ENCODE measurements at places on chromosomes 1 and 21. TPM values are rescaled to one million over a fixed set of nuclear protein-coding genes. Genes with fewer than 3 reads are reported as not detected.

- no peaks in the 10 kb centered on the region for H3K36me3 ChIP-seq
- H3K4me3 ChIP-seq = no peak overlapping the region
- peaks cover 6% of the 10 kb centered on the region for H3K4me1 ChIP-seq
- no peak for DNase-seq
- no peak overlapping the region for H3K27ac ChIP-seq
These were observed 27.4 kb downstream of the CDCA8 start for GRCh38 chr1:37719572-37720195.

DNA sequence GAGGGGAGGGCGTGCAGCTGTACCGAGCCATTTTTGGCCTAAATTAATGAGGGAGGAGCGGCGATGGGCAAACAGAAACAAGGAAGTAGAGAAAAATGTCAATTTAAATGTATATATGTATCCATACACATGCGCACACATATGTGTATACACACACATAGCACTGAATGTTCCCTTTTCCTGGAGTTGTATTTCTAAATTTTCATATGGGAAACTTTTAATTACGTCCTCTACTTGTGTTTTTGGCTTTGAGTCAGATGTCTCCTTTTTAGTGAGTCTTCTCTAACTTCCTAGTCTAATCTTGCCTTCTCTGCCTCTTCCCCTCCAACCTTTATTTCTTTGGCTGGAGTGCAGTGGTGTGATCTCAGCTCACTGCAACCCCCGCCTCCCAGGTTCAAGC is 15.4 kb upstream of the CYYR1 start:
- H3K4me1 ChIP-seq = peaks cover 12% of the 10 kb centered on the region
- H3K4me3 ChIP-seq = no peak overlapping the region
- H3K27ac ChIP-seq = no peak overlapping the region
- no peaks in the 10 kb centered on the region for H3K27me3 ChIP-seq
- DNase-seq = no peak

DNA sequence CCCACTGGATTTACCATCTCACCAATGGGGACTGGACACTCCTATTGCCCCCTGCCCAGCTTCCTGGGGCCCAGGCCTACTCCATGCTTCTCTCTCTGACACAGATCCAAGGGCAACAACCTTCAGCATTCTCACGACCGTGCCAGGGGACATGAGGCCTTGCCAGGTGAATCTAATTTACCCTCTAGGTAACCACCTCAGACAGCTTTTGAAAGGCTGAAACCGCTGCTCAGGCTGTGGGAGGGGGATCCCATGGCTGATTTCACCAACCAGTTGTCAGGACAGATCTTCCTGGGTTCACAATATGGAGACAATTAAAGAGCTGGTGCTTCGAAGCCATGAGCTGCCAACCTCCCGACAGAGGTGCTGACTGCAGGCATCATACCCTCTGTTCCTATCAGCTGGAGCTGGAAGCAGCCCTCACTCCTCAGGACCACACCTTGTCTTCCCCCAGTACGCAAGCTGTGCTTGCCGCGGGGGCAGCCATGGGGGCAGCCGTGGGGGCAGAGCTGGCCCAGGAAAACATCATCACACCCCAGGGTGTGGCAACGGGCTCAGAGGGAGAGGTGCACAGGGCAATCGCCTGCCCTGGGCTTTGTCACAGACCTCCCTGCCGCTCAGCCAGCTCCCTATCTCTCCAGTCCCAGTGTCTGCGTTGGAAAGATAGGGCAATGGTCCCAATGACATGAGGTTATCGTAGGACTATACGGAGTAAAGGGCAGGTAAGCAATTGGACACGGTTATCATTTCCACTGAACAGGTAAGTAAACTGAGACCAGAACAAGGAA is 120.2 kb downstream of the DMRTB1 start:
- no peaks in the 10 kb centered on the region for H3K36me3 ChIP-seq
- no peak overlapping the region for H3K27ac ChIP-seq
- no peaks in the 10 kb centered on the region for H3K27me3 ChIP-seq
- DNase-seq = no peak
- no peak overlapping the region for H3K4me3 ChIP-seq
- H3K4me1 ChIP-seq = peaks cover 16% of the 10 kb centered on the region

- no peak overlapping the region for H3K27ac ChIP-seq
- DNase-seq = no peak
- H3K27me3 ChIP-seq = peaks cover 15% of the 10 kb centered on the region
- 0 out of 2 replicates have a peak, but pooled peaks cover 8% of the 10 kb centered on the region for H3K4me1 ChIP-seq
These were observed 19.3 kb downstream of the DMRTB1 start for GRCh38 chr1:53478502-53478818.

ATP1A4 gene
- total RNA-seq = 0.55 TPM

SYPL2 gene
- 3.7 TPM for total RNA-seq
